ENCODE measurements at places on chromosomes 7 and 10.

DNA sequence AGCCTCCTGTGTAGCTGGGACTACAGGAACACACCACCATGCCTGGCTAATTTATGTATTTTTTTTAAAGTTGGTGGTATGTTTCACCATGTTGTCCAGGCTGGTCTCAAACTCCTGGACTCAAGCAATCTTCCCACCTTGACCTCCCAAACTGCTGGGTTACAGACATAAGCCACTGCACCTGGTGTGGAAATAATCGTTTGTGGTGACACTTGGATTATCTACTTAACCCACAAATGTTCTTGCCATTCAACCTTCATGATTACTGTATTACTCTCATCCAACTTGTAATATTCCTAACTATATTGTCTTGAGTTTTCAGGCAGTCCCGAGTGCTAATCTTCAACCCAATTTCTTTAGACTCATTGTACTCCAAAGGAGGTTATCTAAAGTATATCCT is 9.6 kb upstream of the SRGN start:
- no peak for DNase-seq

DNA sequence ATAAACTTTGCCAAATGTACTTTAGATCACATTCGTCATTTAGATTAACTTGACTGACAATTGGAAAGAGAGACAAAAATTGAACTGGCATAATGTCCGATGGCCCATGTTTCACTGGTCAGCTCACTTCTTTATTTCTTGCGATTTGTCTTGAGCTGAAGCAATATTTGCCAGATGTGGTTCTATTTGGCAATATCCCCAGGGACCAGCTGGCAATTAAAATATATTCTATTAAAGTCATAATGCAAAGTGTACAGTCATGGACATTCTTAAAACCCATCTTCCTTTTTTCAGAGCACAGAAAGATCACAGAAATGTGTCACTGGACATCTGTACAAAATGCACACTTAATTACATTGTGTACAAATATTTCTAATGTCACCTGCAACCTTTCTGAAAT is 26.3 kb downstream of the NEBL start:
- DNase-seq: no peak

GRCh38 chr7:86863452-86863851 is 196.0 kb downstream of the ELAPOR2 start:
- DNase-seq: no peak

GRCh38 chr7:124701955-124702354 is 63.6 kb downstream of the GPR37 start:
- DNase-seq: no peak

DNA sequence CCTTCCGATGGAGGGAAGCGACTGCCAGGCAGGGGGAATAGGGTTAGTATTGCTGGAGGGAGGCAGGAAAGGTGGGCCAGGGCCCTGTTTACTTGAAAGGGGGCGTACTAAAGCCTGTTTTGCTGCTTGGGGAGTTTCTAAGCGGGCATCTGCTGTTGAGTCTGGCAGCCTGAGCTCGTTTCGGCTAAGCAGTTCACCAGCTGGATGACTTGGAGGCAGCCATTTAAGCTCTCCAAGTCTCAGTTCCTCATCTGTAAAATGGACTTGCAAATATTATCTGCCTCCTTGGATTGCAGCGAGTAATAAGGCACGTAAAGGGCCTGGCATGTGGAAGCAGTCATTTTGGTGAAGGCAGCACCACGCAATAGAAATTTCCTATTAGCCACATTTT is 44.0 kb downstream of the LDB3 start:
- no peak for DNase-seq

DNA sequence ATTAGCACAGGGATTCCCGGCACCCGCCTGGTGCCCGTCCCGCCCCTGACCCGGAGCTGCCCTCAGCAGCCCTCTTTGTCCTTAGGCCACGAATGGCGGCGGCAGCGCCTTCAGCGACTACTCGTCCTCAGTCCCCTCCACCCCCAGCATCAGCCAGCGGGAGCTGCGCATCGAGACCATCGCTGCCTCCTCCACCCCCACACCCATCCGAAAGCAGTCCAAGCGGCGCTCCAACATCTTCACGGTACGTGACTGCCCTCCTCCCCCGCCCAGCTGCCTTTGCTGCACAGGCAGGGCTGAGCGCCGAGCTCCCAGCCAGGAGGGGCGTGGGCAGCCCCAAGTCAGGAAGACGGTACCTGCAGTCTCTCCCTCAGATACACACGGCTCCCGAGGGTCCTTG is 33.6 kb downstream of the AGAP3 start:
- DNase-seq: no peak

- DNase-seq: no peak
Measured at GRCh38 chr10:8073691-8074416, 19.4 kb downstream of the GATA3 start.

- DNase-seq: no peak
Measured at GRCh38 chr10:23975431-23975830, 233.5 kb upstream of the KIAA1217 start.

DNA sequence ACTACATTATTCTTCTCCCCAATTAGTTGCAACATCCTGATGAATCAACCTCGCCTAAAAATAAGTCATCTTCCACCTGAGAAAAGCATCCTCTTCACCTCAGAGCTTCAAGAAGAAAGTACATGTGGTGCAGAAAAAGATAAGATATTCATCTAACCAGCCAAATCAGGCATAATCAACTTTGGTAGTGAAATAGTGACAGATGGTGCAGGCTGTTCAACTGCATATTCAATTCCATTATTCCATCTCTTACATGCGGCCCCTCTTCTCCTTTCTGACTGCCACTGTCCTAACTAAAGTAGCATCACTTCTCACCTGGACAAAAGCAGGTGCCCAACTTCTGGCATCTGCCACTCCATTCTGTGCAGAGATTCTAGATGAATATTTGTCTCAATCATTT is 148.4 kb upstream of the STEAP1 start:
- DNase-seq: no peak

GRCh38 chr7:80105701-80106408 is 28.8 kb upstream of the GNAI1 start:
- no peak for DNase-seq

DNA sequence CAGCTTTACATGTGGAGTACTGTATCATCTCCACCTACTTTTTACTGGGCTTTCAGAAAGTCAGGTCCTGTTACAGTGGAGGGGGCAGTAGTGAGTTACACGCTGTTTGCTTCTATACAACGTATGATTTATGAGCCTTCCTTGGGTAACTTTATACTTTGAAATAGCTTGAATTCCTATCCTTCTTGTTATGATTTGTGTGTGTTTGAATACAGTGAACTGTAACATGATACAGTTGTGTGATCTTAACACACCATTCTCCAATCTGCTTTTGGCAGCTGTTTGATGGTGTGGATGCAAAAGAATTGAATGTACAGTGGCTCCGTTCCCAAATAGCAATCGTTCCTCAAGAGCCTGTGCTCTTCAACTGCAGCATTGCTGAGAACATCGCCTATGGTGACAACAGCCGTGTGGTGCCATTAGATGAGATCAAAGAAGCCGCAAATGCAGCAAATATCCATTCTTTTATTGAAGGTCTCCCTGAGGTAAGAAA is 41.7 kb downstream of the SP8 start:
- no peak for DNase-seq

DNA sequence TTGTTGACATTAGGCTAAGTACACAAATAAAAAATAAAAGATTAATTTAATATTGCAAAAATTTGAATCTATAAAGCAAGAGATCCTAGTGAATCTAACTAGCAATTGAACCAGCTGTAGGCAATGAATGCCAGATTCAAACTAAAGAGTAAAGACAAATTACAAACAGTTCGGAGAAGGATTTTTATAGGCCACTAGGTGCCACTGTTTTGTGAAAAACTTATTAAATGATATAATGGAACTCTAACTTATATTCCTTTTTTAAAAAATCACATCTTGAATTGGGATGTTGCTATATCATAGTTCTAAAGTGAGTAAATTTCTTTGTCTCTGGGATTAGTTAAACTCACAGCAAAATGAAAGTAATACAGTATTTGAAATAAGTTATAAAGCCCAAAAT is 39.1 kb upstream of the GNAI1 start:
- DNase-seq: no peak

- no peak for DNase-seq
Measured at GRCh38 chr7:41046776-41047175, 656.1 kb downstream of the INHBA start.

GRCh38 chr7:54859545-54859944 is 100.5 kb upstream of the SEC61G start:
- DNase-seq: no peak

- no peak for DNase-seq
Measured at GRCh38 chr10:13946209-13946460, 359.4 kb downstream of the PRPF18 start.

- DNase-seq: no peak
Measured at GRCh38 chr7:1463676-1464223, 4.5 kb upstream of the MICALL2 start.

DNA sequence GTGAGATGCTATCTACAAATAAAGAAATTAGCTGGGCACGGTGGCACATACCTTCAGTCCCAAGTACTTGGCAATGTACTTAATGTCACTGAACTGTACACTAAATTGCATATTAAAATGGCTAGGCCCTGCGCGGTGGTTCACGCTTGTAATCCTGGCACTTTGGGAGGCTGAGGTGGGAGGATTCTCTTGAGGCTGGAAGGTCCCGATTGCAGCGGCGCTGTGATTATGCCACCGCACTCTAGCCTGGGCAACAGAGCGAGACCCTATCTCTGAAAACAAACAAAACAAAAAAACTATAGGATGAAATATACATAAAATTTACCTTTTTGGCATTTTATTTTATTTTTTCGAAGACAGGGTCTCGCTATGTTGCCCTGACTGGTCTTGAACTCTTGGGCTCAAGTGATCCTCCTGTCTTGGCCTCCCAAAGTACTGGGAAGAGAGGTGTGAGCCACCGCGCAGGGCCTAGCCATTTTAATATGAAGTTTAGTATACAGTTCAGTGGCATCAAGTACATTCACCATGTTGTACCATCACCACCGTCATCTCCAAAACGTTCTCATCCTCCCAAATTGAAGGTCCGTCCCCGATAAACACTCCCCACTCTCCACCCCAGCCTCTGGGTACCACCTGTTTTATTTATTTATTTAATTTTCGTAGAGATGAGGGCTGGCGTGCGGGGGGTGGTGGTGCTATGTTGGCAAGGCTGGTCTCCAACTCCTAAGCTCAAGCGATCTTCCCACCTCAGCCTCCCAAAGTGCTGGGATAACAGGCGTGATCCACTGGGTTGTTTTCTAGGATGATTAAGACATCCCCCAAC is 1.3 kb upstream of the EIF3B start:
- DNase-seq: no peak

- no peak for DNase-seq
Measured at GRCh38 chr10:105952153-105952552, 1212.4 kb downstream of the SORCS1 start.

DNA sequence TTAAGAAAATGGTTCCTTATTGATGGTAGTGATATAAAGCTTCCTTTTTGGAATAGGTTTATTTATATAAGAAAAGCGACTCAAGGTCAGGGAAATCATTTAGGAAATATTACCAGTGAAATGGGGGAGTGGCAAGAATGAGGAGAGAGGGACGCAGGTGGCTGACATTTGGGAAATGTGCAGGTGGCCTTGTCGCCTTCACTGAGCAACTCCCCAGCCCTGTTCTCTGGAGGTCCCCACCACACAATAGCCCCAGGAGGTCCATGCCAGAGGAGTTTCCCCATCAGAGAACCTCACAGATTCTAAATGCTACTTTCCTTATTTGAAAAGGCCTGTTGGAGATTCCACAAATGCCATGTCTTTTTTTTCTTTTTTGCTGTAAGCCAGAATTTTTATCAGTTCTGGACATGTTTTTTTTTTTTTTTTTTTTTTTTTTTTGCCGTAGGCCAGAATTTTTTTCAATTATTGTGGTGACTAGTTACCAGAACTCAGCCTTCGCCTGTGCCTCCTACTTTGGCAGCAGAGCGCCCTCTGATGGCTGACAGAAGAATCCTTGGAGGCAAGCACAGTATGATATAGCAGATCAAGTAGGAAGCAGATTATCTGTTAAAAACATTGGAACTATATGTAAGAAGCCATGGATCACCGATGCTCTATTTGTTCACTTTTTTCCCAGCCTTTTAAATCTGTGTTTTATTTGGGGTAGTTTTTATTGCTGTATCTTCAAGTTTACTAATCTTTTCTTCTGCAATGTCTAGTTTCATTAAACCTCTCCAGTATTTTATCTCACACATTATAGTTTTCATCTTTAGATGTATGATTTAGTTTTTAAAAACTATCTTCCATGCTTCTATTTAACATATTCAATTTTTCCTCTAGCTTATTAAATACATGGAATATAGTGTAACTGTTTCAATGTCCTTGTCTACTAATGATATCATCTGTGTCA is 18.6 kb downstream of the OPALIN start:
- DNase-seq: peak; percentile 6

DNA sequence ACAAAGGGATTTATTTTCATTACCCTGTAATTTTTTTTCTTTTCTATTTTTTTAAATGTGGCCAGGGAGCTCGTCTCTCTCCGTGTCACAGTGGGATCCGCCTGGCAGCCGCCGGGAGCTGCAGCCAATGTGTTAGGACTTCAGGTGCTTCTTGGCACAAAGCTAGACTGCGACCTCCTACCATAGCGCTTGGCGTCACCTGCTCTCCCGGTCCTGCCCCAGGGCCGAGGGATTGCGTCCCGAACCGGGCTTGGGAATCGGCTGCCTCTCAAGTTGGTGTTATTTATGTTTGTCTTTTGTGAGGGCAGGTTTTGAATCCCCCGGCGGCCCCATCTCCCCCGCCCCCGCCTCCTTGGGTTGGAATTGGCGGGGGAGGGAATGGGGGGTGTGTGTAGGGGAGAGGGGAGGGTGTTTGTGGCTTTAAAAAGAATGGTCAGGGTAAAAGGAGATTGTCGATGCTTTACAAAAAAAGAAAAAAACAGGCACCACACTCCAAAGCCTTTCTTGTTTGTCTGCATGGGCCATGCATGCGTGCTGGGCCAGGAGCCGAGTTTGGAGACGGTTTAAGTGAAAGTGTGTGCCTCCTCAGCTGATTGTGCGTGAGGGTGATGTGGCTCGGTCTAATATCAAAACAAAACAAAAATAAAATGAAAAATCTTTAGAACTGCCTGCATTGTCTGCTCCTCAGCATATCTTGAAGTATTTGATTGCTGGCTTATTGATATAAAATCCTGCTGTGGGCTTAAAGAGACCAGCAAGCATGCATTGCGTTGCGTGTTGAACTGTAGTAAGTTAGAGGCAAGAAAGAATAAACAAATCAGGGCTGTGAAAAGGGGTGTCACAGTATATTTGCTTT is 1.2 kb downstream of the PPP1R9A start:
- no peak for DNase-seq

GRCh38 chr10:100790761-100791208 is 45.4 kb downstream of the PAX2 start:
- no peak for DNase-seq

Data from thoracic aorta (tissue), 2 donors.